ENCODE measurements at places on chromosomes 4 and X. TPM values are rescaled to one million over a fixed set of nuclear protein-coding genes. Genes with fewer than 3 reads are reported as not detected.

The DCLK2 gene
- total RNA-seq = 0.71 TPM

The RIPPLY1 gene
- 0.20 TPM for total RNA-seq

The IQCM gene
- total RNA-seq = 1.1 TPM

The FAM90A26 gene
- total RNA-seq = not detected

The PAGE1 gene
- not detected for total RNA-seq

The COL25A1 gene
- total RNA-seq = 0.42 TPM

The LONRF3 gene
- total RNA-seq = 9.4 TPM

The PCDH18 gene
- total RNA-seq = 3.0 TPM

DNA sequence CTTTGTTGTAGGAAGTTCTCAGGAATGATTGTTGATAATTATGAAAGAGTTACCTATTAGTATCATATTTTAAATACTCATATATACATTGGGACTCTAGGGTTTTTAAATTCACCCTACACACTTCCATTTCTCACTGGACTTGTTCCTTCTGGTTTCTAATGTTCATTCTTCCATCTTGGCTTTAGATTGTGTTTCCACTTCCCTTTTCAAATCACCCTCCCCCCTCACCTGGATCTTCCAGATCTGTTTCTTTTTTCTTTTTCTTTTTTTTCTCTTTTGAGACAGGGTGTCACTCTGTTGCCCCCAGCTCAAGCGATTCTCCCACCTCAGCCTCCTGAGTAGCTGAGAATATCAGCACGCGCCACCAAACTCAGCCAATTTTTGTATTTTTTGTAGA is 6.7 kb upstream of the KIT start:
- no peaks in the 10 kb centered on the region for H3K36me3 ChIP-seq
- H3K27me3 ChIP-seq = no peaks in the 10 kb centered on the region
- H3K27ac ChIP-seq = no peak overlapping the region
- no peak overlapping the region for H3K4me3 ChIP-seq

DNA sequence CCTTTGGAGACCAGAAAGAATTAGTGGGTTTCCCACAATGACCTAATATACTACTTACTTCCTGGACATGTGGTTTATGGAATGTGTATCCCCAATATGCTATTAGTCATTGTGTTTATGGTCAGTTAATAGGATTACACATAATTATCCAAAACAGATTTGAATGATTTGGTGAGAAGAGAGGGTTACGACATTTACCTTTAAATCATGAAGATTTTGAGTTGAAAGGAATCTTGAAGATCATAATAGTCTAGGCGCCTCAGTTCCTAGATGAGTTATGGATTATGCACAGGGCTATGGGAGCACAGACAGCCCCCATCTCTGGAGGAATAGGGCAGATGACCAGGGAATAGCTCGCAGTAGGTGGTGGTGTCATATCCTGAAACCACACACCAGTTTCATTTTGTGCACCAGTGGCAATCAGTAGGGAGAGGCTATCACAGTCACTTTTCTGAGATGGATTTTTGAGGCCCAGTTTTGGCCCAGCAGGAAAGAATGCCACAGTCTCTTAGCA is 61.3 kb downstream of the SEPTIN11 start:
- H3K4me1 ChIP-seq = no peaks in the 10 kb centered on the region
- peaks cover 35% of the 10 kb centered on the region for H3K36me3 ChIP-seq
- no peak overlapping the region for H3K4me3 ChIP-seq
- DNase-seq = no peak

GRCh38 chr4:47647544-47647943 is 162.5 kb downstream of the ATP10D start:
- H3K36me3 ChIP-seq = no peaks in the 10 kb centered on the region
- no peaks in the 10 kb centered on the region for H3K4me1 ChIP-seq
- H3K27me3 ChIP-seq = peaks cover 4% of the 10 kb centered on the region
- no peak overlapping the region for H3K4me3 ChIP-seq

DNA sequence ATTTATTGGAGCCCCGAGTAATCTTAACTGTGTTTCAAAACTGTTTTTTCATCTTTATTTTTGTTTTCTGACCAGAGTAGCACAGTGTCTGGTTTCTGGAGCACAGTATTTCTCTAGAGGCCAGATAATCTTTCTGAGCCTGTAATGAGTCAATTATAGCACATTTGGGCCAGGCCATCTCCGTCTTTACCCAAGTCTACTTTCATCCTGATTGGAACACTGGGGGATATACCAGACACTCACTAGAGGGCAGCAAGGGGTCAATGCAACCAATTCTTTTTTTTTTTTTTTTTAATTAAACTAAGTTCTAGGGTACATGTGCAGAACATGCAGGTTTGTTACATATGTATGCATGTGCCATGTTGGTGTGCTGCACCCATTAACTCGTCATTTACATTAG is 282.0 kb downstream of the ARHGAP24 start:
- no peaks in the 10 kb centered on the region for H3K27me3 ChIP-seq
- no peaks in the 10 kb centered on the region for H3K36me3 ChIP-seq
- no peaks in the 10 kb centered on the region for H3K4me1 ChIP-seq
- H3K27ac ChIP-seq = no peak overlapping the region
- no peak for DNase-seq

DNA sequence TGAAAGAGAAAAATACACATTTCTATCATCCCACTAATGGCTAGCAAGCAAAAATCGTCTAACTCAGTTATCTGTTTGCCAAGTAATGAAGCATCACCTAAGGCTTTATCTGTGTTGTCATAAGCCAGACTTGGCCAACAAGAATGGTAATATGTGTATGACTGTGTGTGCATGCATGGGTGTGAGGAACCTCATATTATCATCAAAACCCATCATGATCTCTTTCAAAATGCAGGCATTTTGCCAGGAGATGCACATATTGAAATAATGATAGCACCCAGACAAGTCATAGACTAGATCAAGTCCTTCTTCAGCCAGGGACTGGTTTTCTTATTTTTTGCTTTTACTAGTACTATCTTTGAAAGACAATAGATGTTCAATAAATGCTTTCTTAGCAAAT is 172.5 kb upstream of the FMR1 start:
- H3K27me3 ChIP-seq = no peaks in the 10 kb centered on the region
- no peak overlapping the region for H3K27ac ChIP-seq
- no peak for DNase-seq
- no peaks in the 10 kb centered on the region for H3K4me1 ChIP-seq
- no peaks in the 10 kb centered on the region for H3K36me3 ChIP-seq

- no peak overlapping the region for H3K27ac ChIP-seq
- no peaks in the 10 kb centered on the region for H3K4me1 ChIP-seq
Observed at GRCh38 chr4:137812258-137812657, 280.0 kb upstream of the PCDH18 start.

- no peak overlapping the region for H3K27ac ChIP-seq
- no peak overlapping the region for H3K4me3 ChIP-seq
- peaks cover 3% of the 10 kb centered on the region for H3K27me3 ChIP-seq
- DNase-seq = no peak
- H3K4me1 ChIP-seq = no peaks in the 10 kb centered on the region
- H3K36me3 ChIP-seq = no peaks in the 10 kb centered on the region
Observed at GRCh38 chr4:186400676-186401075, 134.7 kb downstream of the F11 start.

DNA sequence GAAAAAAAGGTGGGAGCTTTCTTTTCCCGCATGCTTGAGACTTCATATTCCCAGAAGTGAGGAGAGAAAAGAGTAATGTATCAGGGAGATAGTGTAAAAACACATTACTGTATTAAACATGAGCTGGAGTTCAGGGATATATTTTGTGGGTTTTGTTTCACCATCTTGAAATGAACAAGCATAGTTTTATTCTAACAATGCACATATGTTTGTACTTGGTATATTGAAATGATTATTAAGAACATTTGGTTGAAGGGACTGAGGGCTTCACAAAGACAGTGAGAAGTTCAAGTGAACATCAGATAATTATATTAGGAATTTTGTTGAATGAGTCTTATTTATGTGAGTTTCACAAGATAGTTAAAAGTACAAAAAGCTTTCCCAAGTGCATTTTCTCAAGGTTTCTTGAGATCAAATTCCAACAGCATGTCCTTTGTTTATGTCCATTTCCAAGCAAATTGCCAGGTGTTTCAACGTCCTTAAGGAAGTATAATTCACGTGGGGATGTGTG is 368.8 kb downstream of the ANKRD50 start:
- H3K27ac ChIP-seq = no peak overlapping the region
- H3K4me3 ChIP-seq = no peak overlapping the region
- no peak for DNase-seq
- H3K4me1 ChIP-seq = no peaks in the 10 kb centered on the region
- no peaks in the 10 kb centered on the region for H3K27me3 ChIP-seq

- no peak overlapping the region for H3K27ac ChIP-seq
- H3K27me3 ChIP-seq = no peaks in the 10 kb centered on the region
- DNase-seq = no peak
- no peaks in the 10 kb centered on the region for H3K4me1 ChIP-seq
Observed at GRCh38 chr4:18366892-18367291, 345.3 kb upstream of the LCORL start.

- no peaks in the 10 kb centered on the region for H3K4me1 ChIP-seq
- DNase-seq = no peak
- H3K36me3 ChIP-seq = no peaks in the 10 kb centered on the region
- no peaks in the 10 kb centered on the region for H3K27me3 ChIP-seq
Observed at GRCh38 chrX:54785901-54786300, 12.2 kb downstream of the ITIH6 start.

GRCh38 chr4:84852081-84852480 is 114.4 kb downstream of the WDFY3 start:
- no peak overlapping the region for H3K4me3 ChIP-seq
- H3K4me1 ChIP-seq = peaks cover 22% of the 10 kb centered on the region
- H3K27ac ChIP-seq = no peak overlapping the region
- DNase-seq = no peak
- H3K27me3 ChIP-seq = no peaks in the 10 kb centered on the region
- peaks cover 13% of the 10 kb centered on the region for H3K36me3 ChIP-seq

DNA sequence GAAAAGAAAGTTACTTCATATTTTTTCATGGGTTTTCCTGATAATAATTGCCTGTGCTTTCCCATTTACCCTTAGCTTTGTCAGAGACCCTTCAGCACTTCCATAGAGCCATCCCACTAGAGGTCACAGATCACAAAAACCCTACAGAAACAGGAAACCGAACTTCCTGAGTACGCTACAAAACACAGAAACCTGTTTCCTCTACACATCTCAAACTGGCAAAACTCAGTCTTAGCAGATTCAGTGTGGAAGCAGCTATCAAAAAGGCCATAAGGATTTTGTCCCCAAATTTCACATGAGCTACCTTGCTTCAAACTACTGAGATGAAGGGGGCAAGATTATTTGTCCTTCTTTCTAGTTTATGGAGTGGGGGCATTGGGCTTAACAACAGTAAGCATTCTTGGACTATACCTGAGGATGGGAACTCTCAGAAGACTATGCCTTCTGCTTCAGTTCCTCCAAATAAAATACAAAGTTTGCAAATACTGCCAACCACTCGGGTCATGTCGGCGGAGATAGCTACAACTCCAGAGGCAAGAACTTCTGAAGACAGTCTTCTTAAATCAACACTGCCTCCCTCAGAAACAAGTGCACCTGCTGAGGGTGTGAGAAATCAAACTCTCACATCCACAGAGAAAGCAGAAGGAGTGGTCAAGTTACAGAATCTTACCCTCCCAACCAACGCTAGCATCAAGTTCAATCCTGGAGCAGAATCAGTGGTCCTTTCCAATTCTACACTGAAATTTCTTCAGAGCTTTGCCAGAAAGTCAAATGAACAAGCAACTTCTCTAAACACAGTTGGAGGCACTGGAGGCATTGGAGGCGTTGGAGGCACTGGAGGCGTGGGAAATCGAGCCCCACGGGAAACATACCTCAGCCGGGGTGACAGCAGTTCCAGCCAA is at the start of gene MMRN1:
Gene MMRN1 (plus strand): TSS at position 206 of the 902 bp plus-strand sequence. CDS start 118 bp downstream, at position 324.
- DNase-seq = no peak
- no peaks in the 10 kb centered on the region for H3K27me3 ChIP-seq
- H3K4me1 ChIP-seq = no peaks in the 10 kb centered on the region
- H3K4me3 ChIP-seq = no peak within 1 kb of the TSS
- no peak within 1 kb of the TSS for H3K27ac ChIP-seq

DNA sequence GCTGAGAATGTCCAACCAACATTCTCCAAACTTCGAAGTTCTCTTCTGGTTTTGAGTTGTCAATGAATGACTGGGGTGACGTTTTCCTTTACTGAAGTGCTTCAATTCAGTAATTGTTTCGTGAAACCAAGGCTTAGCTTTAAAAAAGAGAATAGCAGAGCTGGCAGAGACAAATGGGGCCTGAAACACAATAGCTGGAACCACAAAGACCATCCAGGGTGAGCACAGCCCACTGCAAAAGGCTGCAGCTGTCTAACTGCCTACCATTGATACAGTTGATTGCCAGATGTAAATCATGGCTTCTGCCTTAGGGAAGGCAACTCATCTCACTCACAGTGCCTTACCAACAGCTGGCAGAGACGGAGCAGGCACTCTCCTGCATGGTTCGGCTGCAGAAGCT is 78.7 kb upstream of the ZNF518B start:
- no peak for DNase-seq
- H3K4me1 ChIP-seq = no peaks in the 10 kb centered on the region
- no peaks in the 10 kb centered on the region for H3K36me3 ChIP-seq

GRCh38 chr4:160026721-160027120 is 923.8 kb downstream of the RAPGEF2 start:
- no peaks in the 10 kb centered on the region for H3K27me3 ChIP-seq
- no peak overlapping the region for H3K4me3 ChIP-seq
- H3K27ac ChIP-seq = no peak overlapping the region
- H3K4me1 ChIP-seq = no peaks in the 10 kb centered on the region
- DNase-seq = no peak
- H3K36me3 ChIP-seq = no peaks in the 10 kb centered on the region
